ENCODE measurements at places on chromosomes 4 and X.

DNA sequence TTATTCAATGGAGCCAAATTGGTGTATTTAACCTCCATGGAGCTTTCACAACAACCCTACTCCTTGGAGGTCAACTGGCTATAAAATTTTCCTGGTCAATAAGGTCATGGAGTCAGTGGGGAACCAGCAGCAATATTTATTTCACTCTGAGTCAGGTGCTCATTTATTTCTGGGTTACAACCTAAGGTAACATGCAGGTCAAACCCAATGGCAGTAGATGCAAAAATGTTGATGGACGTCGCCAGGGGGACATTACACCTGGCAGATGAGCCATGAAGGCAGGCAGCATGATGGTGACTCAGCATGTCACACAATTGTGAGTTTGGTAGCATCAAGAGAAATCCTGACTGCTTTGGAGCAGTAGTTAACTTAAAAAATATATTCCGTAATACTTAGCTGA, 514.1 kb downstream of the IL15 start:
- peaks cover 8% of the 10 kb centered on the region for H3K4me1 ChIP-seq
- no peak for DNase-seq
- no peak overlapping the region for H3K4me3 ChIP-seq
- H3K27me3 ChIP-seq, result no peaks in the 10 kb centered on the region

DNA sequence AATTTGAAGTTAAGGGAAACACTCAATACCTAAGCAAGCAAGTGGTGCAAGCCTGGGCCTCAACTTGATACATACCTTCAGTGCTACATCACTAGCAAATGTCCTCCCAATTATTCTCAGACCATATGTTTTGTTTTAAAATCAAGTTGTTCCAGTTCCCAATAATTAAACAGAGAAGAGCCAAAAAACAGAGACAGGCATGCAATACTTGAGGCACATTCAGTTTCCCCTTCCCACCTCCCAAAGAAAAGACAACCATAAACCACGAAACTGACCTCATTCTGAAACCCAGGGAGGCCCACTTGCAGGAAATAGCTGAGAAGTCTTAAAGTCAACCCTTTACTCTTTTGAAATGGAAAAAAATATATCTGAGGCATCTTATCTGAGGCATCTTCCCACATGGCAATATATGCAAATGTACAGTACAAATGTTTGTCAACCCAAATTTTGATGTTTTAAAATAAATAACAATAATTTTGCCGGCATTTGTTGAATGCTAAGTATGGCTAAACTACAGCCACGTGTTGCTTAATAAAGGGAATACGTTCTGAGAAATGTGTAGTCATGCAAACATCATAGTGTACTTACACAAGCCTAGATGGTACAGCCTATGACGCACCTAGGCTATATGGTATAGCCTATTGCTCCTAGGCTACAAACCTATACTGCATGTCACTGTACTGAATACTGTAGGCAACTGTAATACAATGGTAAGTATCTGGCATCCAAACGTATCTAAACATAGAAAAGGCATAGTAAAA, 147.5 kb downstream of the TSPAN5 start:
- no peak overlapping the region for H3K4me3 ChIP-seq
- no peak overlapping the region for H3K27ac ChIP-seq
- no peak for DNase-seq
- peaks cover 11% of the 10 kb centered on the region for H3K4me1 ChIP-seq
- no peaks in the 10 kb centered on the region for H3K36me3 ChIP-seq

DNA sequence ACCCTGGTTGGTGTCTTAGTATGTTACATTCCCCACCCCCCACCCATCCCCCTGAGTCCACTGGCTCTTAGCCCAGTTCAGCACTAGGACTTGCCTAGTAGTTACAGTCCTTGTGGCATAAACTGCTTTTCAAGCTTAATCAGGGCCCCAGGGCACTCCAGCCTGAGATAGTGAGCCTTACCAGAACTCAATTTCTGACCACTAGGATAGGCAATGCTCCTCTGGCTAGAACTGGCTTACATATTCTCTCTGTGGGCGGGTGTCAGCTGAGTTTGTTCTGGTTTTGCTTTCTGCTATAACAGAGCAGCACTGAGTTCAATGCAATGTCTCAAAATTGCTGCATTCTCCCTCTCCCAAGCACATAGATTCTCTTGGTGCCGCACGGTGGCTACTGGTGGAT, 391.4 kb upstream of the DIPK2B start:
- no peaks in the 10 kb centered on the region for H3K27me3 ChIP-seq
- no peaks in the 10 kb centered on the region for H3K4me1 ChIP-seq
- no peak for DNase-seq
- H3K27ac ChIP-seq, result no peak overlapping the region
- no peak overlapping the region for H3K4me3 ChIP-seq
- H3K36me3 ChIP-seq, result no peaks in the 10 kb centered on the region

DNA sequence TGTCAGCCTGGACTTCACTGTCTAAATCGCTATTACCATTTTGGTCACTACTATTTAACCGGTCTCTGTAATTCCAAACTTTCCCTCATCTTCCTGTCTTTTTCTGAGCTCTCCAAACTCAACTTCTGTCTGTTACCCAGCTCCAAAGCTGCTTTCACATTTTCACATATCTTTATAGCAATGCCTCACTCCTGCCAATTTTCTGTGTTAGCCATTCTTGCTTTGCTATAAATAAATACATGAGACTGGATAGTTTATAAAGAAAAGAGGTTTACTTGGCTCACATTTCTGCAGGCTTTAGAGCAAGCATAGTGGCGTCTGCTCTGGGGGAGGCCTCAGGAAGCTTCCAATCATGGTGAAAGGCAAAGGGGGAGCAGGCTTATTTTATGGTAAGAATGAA, 368.3 kb upstream of the GNPDA2 start:
- H3K36me3 ChIP-seq, result no peaks in the 10 kb centered on the region
- no peak for DNase-seq
- H3K4me1 ChIP-seq, result peaks cover 4% of the 10 kb centered on the region
- no peaks in the 10 kb centered on the region for H3K27me3 ChIP-seq

DNA sequence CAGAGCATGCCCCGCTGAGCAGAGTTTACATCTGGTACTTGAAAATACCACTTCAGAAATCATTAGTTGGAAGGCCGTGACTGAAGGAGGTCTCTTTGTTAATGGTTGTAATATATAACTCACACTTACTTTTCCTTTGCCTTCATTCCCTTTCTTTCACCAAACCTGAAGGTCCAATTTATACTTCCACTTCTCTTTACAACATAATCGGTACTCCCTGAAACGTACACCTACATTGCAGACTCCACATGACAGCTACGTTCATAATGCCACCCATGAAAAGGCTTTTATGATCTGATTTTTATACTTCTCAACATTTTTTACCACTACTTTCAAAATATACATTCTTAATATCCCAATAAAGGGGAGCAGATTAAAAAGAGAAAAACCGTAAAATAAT, 298.7 kb downstream of the C4orf33 start:
- no peaks in the 10 kb centered on the region for H3K36me3 ChIP-seq
- H3K27ac ChIP-seq, result no peak overlapping the region
- DNase-seq, result no peak
- H3K4me3 ChIP-seq, result no peak overlapping the region

GRCh38 chr4:154384012-154384411, 107.6 kb downstream of the DCHS2 start:
- no peak for DNase-seq
- H3K36me3 ChIP-seq, result no peaks in the 10 kb centered on the region
- no peaks in the 10 kb centered on the region for H3K4me1 ChIP-seq
- H3K27ac ChIP-seq, result no peak overlapping the region

GRCh38 chr4:185412412-185412811, 13.4 kb downstream of the UFSP2 start:
- H3K4me3 ChIP-seq, result no peak overlapping the region
- no peak for DNase-seq
- H3K27ac ChIP-seq, result no peak overlapping the region
- no peaks in the 10 kb centered on the region for H3K27me3 ChIP-seq
- H3K4me1 ChIP-seq, result peaks cover 17% of the 10 kb centered on the region

DNA sequence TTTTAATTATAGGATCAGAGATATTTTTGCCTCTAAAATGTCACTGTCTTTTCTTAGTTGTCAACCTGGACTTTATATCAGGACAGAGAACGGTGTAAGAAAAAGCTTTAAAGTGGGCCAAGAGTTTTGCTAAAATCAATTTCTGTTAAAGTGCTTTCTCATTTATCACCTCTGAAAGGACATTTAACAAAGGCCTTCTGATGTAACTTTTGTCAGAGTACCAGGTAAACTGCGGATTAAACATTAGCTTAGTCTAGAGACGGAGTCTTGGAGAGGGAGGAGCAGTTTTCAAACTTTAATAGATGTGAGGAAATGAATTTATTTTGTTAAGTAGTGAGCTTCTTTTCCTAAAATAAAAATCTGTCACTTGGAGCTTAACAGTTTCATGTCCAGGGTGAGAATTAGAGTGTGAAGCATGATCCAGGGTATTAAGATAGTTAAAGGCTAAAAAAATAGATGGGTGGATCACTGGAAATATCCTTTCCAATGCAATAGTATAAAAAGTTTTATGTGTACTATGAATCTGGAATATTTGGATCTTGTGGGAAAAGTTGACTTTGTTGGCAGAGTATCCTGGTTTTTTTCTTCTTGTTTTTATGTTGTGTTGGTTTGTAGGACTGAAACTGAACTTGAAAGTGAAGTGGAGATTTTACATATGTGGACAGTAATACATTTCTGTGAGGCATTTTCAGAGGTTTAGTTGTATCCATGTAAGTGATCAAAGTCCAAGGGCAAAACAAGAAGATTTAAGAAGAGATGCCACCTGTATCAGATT, 33.6 kb upstream of the BMPR1B start:
- H3K27me3 ChIP-seq, result peaks cover 11% of the 10 kb centered on the region
- H3K4me1 ChIP-seq, result no peaks in the 10 kb centered on the region
- H3K36me3 ChIP-seq, result no peaks in the 10 kb centered on the region
- no peak for DNase-seq
- H3K27ac ChIP-seq, result no peak overlapping the region
- no peak overlapping the region for H3K4me3 ChIP-seq

- DNase-seq, result no peak
- H3K27me3 ChIP-seq, result no peaks in the 10 kb centered on the region
- H3K27ac ChIP-seq, result peak overlapping the region; percentile 99
- peak overlapping the region; percentile 91 for H3K4me3 ChIP-seq
- peaks cover 52% of the 10 kb centered on the region for H3K4me1 ChIP-seq
Measured at GRCh38 chr4:73068491-73069337, 802 bp downstream of the COX18 start.

DNA sequence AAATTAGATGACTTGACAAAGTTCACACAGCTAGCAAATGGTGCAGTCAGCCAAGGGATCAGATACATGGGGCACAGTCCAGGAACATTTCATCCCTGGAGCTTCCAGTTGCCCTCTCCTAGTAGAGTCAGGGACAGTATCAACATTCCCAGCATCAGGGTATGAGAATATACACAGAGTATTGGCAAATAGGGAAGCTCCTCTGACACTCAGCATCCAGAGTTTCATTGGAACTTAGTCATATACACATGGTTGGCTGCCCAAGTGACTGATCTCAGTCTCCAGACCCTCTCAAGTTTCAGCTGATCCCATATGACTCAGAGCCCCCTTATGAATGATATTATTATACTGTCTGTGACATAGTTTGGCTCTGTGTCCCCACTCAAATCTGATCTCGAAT, 13.7 kb upstream of the KCTD8 start:
- no peak overlapping the region for H3K27ac ChIP-seq
- no peaks in the 10 kb centered on the region for H3K36me3 ChIP-seq
- no peaks in the 10 kb centered on the region for H3K27me3 ChIP-seq
- no peaks in the 10 kb centered on the region for H3K4me1 ChIP-seq
- H3K4me3 ChIP-seq, result no peak overlapping the region

DNA sequence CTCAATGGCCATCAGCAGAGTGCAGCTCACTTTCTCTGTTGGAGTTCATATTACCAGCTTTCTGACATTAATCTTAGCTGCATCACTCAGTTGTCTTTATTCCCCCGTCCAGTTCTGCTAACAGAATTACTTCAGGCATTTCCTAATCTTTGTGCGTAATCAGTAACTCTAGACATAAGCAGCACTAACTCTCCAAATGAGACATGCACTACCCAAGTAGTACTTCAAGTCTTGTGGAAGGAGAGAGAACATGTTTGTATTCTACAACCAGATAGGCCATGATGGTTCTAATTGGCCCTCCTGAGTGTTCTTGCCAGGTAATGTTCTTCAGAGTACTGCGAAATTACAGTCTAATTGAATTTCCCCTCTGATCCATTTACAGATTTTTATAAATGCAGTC, 448.5 kb upstream of the RPS6KA3 start:
- H3K4me3 ChIP-seq, result no peak overlapping the region
- no peak for DNase-seq
- no peaks in the 10 kb centered on the region for H3K27me3 ChIP-seq
- H3K4me1 ChIP-seq, result no peaks in the 10 kb centered on the region
- H3K27ac ChIP-seq, result no peak overlapping the region

DNA sequence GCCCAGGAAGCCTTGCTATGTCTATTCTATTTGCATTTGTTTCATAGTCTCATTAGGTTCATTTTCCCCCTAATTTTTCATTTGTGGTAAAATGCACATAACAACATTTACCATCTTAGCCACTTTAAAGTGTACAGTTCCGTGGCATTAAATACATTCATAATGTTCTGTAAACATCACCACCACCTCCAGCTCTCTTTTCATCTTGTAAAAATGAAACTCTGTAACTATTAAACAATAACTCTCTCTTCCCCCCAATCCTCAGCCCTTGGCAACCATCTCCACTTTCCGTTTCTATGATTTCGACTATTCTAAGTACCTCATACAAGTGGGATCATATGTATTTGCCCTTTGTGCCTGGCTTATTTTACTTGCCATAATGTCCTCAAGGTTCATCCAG, 19.9 kb downstream of the ARHGEF38 start:
- H3K4me3 ChIP-seq, result no peak overlapping the region
- H3K4me1 ChIP-seq, result no peaks in the 10 kb centered on the region
- no peak for DNase-seq
- H3K27ac ChIP-seq, result no peak overlapping the region
- no peaks in the 10 kb centered on the region for H3K27me3 ChIP-seq

- peaks cover 15% of the 10 kb centered on the region for H3K4me1 ChIP-seq
- no peak overlapping the region for H3K4me3 ChIP-seq
- peak overlapping the region; percentile 76 for H3K27ac ChIP-seq
Measured at GRCh38 chr4:56787380-56787779, 34.1 kb downstream of the SPINK2 start.

DNA sequence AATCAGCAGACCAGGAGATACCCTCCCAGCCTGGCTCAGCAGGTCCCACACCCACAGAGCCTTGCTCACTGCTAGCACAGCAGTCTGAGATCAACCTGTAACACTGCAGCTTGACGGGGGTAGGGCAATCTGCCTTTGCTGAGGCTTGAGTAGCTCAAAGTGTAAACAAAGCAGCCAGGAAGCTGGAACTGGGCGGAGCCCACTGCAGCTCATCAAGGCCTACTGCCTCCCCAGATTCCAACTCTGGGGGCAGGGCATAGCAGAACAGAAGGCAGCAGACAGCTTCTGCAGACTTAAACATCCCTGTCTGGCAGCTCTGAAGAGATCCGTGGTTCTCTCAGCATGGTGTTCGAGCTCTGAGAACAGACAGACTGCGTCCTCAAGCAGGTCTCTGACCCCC, 15.1 kb upstream of the GABRA2 start:
- no peaks in the 10 kb centered on the region for H3K36me3 ChIP-seq
- no peak overlapping the region for H3K27ac ChIP-seq
- DNase-seq, result no peak
- no peaks in the 10 kb centered on the region for H3K4me1 ChIP-seq
- H3K27me3 ChIP-seq, result no peaks in the 10 kb centered on the region

- no peak for DNase-seq
- no peaks in the 10 kb centered on the region for H3K36me3 ChIP-seq
- no peaks in the 10 kb centered on the region for H3K27me3 ChIP-seq
- H3K4me3 ChIP-seq, result no peak overlapping the region
- H3K27ac ChIP-seq, result no peak overlapping the region
Measured at GRCh38 chr4:119697887-119698393, 69.3 kb upstream of the PDE5A start.

- H3K4me1 ChIP-seq, result peaks cover 4% of the 10 kb centered on the region
- H3K27me3 ChIP-seq, result peaks cover 7% of the 10 kb centered on the region
- DNase-seq, result no peak
- no peak overlapping the region for H3K27ac ChIP-seq
- no peak overlapping the region for H3K4me3 ChIP-seq
Measured at GRCh38 chr4:152705903-152706302, 26.1 kb upstream of the TMEM154 start.

All from left ventricle myocardium inferior (tissue), 1 donor.